ENCODE measurements at places on chromosomes 1 and 21.

- DNase-seq: no peak
Measured at GRCh38 chr1:91383456-91383855, 21.2 kb downstream of the HFM1 start.

GRCh38 chr1:168428063-168428731 lies 115.6 kb downstream of the XCL2 start:
- no peak for DNase-seq

GRCh38 chr1:1351511-1352427 lies 2.6 kb upstream of the DVL1 start:
- DNase-seq: no peak

DNA sequence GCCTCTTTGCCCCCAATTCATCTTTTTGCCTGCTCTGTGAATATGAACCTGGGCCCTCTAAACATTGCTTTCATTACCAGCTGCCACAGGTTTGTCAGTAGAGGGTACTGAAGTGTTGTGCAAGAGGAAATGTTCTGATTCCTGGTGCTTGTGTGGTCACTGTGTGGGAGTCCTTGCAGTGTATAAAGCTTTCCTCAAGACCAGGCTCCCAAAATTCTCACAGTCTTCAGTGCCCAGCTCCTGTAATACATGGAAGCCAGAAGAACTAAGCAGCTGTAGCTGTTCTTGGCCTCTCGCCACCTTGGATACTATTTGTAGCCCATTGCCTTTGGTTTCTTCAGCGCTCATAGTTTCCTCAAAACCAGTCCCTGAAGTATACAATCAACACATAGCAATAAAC lies 1046.2 kb downstream of the BRINP3 start:
- no peak for DNase-seq

DNA sequence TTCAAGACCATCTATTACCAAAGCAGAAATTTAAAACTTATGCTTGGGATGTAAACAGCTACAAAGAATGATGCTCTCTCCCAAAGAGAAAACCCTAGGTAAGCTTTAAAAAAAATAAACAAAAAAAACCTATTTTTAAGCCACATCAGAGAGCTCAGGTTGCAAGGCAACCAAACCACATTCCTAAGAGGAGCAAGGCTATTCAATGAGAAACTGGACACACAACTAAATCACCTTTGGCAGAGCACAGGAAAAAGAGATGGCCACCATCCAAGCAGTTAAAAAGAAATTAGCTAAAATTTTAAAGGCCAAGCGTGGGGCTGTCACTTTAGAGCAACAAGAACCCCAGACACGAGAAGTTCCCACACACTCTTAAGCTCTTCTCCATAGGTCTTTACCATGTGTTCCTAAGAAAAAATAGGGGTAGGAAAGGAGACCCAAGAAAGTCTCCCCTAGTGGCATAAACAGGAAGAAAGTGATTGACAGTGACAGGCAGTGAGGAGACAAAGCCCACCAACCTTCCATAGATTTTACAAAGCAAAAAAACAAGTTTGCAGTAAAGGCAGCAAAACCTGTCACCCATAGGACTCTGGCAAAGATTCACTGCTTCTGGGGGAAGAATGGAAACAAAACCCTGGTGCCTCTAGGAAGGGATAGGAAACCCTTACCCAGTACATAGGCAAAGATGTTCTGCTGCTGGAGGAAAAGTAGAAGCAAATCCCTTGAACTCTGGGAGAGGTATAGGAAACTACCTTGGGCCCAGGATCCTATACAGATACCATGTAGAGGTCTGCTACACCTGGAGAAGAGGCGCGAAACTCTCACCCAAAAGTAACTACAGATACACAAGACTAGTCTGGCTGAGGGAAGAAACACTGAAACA lies 68.5 kb downstream of the FOXJ3 start:
- no peak for DNase-seq

DNA sequence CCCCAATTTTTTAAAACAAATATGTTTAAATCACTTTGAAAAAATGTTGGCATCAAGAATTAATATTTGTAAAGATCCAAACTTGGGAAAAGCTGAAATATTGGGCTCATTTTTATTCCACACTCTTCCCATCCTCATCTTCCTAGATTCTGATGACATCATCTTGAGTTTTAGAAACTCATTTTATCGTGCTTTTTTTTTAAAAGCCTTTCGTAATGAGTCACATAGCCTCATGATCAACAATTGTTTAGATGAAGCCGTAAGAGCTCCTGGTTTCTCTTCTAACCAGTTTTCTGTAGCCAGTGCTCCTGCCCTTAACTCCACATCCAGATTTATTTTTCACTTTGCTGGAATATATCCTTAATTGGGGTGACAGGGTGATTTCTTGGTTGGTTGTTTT lies 78.6 kb downstream of the POFUT2 start:
- no peak for DNase-seq

DNA sequence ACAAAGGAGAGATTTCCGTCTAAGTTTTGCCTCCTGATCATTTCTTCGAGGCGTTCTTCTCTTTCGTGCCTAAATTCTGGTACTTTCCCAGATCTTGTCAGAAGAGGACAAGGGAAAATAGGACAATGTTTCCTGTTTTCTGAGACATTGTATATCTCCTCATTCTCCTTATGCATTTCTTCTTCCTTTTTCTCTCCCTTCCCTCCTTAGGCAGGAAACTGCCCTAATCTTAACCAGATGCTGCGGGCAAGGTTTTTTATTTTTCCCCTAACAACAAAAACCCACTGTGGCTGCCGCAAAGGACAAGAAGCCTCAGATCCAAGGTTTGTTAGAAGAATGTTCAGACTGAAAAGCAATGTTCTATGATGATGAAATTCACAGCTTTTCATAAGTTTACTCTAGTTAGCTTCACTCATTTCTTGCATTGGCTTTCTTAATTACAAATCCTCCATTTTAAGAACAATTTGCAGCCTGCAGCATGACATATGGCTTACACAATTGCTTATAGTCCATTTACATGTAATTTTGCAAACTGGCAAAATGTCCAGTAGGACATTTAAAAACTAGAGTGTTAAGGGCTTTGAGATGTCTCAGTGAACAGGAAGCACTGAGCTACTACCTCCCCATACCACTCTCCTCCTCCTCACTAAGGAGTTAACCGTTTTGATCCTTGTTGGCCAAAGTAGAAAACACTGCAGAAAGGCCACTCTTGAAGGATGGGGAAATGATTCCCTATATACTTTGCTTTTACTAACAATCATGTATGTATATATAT lies 624 bp downstream of the CTSK start:
- no peak for DNase-seq

DNA sequence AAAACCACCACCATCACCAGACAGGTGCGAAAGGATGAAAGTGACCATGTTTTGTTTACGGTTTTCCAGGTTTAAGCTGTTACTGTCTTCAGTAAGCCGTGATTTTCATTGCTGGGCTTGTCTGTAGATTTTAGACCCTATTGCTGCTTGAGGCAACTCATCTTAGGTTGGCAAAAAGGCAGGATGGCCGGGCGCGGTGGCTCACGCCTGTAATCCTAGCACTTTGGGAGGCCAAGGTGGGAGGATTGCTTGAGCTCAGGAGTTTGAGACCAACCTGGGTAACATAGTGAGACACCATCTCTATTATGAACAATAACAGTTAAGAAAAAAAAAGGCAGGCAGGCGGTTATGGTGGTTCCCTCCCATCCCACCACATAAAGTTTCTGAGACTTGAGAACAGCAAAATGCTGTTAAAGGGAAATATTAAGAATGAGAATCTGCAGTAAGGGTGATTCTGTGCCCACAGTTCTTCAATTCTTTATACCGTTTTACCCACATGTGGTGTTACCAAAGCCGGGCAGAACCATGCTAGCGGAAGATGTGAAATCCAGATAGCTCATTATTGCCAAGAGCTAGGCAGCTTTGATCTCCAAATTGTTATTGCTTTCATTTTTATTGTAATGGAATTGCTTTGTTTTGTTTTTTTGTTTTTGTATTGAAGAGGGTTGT lies 34.5 kb upstream of the TDRD10 start:
- no peak for DNase-seq

GRCh38 chr1:214193691-214194090 lies 87.3 kb upstream of the SMYD2 start:
- no peak for DNase-seq
